ENCODE measurements at places on chromosomes 1 and 21.
A peak's percentile ranks its signal among the peaks of the same experiment; 100 is the strongest.

GRCh38 chr1:92485381-92486250 is 1.1 kb downstream of the GFI1 start:
- DNase-seq = peak; percentile 13

- DNase-seq = no peak
Measured at GRCh38 chr1:219858980-219859379, 69.4 kb downstream of the SLC30A10 start.

GRCh38 chr1:64703600-64703999 is 41.3 kb upstream of the RAVER2 start:
- no peak for DNase-seq

GRCh38 chr1:224064150-224064549 is 49.8 kb upstream of the FBXO28 start:
- DNase-seq = no peak

DNA sequence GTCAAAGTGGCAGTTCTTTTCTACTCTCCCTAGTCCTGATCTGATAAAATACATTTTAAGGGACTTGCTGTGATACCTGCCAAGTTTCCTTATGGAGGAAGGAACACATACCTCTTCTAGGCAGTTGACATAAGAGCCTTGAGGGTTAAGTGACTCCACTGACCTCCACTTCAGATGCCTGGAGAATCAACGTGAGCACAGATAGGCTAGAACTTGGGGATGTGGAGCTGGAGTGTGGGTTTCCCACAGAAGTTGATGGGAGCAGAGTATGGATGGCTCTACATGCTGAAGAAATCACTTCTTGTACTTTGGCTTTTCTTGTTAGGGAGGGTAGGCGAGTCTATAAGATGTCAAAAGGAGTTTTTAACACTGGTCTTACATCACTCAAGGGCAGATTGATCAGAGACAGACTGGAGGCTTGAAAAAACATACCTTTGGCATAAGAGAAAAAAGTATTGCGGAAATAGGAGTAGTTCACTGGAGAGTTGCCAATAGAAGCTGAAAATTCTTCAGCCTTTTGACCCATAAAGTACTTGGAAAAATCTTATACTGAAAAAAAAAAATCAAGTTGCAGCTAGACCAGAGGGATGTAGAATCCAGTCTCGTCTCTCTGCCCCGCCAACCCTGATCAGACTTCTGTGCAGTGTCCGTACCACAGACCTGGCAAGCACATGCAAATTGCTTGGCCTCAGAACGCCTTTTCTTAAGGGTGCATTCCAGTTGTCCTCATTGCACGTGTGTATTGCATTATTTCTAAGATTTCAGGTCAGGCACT is 5.5 kb downstream of the RHOU start:
- DNase-seq = no peak

DNA sequence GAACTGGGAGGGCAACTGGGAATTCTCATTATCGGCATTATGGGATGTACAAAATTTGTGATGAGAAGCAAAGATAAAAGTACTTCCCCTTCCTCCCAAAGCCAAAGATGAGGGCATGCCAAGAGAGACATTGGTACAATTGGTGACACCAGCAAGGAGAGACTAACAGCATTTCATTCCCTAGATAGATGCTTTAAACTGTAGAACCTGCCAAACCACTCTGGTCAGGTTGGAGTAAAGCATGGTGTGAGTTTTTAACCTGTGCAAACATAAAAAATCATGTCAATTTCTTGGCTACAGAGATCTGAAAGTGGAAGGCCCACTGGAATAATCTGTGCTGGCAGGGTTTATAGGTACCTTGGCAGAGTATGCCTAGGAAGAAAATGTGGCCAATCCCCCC is 19.4 kb downstream of the CTXND2 start:
- DNase-seq = no peak

- no peak for DNase-seq
Measured at GRCh38 chr1:36989241-36989640, 45.1 kb downstream of the GRIK3 start.

GRCh38 chr1:84141182-84142003 is 2.7 kb upstream of the PRKACB start:
- no peak for DNase-seq

DNA sequence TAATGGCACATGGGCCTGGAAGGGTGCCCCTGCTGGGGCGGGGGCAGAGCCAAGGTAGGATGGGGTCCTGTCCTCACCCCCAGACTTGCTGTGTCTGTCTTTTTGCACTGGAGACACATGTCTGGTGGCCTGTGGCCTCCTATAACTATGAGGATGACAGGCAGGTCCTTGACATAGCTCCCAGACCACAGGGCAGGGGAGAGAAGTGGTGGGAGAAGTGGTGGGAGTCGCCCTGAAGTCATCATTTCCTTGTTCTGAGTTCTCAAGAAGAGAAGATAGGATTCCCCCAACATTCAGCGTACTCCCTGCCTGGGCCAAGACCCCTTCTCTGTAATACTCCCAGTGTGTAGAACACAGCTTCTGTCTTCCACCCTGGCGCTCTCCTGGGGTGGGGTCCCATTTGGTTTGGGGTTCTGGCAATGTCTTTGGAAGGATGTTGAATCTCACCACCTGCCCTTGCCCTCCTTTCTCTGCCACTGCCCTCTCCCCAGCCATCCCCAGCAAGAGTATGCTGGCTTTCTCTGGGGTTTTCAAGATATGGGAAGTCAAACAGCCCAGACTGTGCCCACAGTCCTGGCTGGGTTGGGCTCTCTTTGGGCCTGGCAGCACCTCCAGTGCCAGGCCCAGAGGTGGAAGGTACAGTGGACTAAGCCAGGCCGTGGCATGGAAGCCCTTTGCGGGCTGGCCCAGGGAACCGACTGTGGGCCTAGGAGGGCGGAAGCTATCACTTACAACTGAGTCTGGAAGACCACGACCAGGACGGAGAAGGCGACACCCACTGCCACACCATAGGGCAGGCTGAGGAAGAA is 19.4 kb downstream of the SLC26A9 start:
- no peak for DNase-seq

GRCh38 chr1:201422436-201423030 is 1.0 kb upstream of the TNNI1 start:
- no peak for DNase-seq

DNA sequence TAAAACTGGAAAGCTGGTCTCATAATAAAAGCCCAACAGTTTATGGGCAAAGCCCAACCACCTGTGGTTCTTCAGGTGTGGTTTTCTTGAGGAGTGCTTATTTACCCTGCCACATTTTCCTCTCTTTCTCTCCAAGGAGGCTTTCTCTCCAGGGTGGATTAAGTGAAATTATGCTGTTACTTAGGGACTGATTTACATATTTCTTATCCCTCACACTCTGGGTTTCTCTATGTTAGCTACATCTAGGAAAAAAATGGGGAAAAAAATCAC is 4.8 kb downstream of the TBX19 start:
- DNase-seq = peak; percentile 13

DNA sequence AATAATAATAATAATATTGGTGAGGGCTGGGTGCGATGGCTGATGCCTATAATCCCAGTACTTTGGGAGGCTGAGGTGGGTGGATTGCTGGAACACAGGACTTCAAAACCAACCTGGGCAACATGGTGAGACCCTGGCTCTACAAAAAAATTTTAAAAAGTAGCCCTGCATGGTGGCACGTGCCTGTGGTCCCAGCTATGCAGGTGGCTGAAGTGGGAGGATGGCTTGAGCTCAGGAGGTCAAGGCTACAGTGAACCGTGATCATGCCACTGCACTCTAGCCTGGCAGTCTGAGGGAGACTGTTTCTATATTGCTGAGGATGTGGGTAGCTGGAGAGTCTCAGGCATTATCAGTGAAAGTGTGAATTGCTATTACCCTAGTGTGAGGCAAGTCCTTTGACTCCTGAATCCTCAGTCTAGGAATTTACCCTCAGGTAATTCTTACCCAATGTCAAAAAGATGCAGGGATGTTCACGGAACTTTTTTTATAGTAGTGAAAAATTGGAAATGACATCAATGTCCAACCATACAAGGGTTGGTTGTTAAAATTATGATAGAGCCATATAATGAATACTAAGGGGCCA is 61.8 kb upstream of the RPL11 start:
- DNase-seq = no peak

DNA sequence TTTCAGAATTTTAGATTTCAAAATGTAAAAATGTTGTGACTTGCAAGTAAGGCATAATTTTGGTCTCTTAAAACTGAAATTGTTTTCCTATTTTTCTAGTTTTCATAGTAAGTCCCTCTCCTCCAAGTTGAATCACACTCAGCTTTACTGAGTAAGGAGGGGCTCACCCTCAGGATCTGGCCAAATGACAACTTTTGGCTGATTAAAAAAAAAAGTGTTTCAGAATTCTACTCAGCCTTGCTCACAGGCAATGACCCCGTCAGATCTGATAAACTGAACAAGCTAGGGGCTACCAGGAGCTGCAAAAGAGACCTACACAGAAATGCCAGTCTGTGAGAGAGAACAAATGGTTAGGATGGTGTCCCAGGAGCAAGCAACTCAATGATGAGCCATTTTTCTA is 159.8 kb downstream of the PBX1 start:
- no peak for DNase-seq

DNA sequence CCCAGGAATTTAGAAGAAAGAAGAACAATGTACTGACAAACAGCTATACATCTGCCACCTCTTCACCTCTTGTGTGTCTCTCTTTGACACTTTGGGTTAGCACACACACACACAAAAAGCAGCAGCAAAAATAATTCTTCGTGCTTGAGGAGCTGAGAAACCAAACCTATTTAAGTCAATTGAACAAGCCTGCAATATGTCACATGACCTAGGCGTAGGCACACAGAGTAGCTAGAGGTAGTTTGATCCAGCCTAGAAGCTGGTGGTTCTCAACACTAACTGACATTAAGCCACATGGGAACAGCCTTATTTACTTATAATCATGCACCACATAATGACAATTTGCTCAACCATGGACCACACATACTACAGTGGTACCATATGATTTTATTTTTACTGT is 32.3 kb downstream of the RRAGC start:
- DNase-seq = no peak

DNA sequence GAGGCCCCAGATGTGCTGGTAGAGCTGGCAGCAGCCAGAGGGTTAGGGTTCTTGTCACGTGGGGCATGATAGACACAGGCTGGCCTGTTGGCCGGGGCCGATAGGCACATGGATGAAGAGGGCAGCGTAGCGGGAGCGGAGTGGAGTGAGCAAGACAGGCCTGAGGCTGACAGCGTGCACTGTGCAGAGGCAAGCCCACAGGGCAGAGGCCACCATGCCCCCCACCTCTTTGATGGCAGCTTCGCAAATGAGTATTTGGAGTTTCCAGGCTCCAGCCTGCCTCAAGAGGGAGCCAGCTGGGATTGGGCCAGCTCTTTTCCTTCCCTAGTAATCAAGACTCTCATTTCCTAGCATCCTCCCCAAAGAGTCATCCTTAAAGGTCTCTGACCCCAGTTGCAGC is 43.5 kb downstream of the TMCC2 start:
- DNase-seq = no peak

DNA sequence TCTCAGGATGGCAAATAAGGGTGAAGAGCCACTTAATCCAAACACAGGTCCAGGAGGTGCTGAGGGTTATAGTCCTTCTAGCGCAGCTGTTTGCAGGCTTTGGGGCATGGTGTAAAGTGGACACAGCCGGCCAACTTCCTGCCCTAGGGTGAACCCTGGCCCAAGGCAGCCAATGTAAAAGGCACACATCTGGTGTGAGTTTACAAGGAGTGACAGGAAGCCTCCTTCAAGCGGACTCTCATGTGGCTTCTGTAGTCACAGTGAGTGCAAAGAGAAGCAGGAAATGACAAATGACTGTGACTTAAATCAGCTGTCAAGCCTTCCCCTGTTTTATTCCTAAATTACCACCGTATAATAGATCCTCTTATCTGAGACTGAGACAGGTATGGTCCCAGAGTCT is 213.0 kb downstream of the CRB1 start:
- no peak for DNase-seq

GRCh38 chr21:16913010-16913409 is 599.8 kb upstream of the CXADR start:
- no peak for DNase-seq

- peak; percentile 41 for DNase-seq
Measured at GRCh38 chr1:56798053-56798471, 21.1 kb downstream of the FYB2 start.

GRCh38 chr1:159828176-159828575 is 1.5 kb downstream of the SLAMF8 start:
- no peak for DNase-seq

DNA sequence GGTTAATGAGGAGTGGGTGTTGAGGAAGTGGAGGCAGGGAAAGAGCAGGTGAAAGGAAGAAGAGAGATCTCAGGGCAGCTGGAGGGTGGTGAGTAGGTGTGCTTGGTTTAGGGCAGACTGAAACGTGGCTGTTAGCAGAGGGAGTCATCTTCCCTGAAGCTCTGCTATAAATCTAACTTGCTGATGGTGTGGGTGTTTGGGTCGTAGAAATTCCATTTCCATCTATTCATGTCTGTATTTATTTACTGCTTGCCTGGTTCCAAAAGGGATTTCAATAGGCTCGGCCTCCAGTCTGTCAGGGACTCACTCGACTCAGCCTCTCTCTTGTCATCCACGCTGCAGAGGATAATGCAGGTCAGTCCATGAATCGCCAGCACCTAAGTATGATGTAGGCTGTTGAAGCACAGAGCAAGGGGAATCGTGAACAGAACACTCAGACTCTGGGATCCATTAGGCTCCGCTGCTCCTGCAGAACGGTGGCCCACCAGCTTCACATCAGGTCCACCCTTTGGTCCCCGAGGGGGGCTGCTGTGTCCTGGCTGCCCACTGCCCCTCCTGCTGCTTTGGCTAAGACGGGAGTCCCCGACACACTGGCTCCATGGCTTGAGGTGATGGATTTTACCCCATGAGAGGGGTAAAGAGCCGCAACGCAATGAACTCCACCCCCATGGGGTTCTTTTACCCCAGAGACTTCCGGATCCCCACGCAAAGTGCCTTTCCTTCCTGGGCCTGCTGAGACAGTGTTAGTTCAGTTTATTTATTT is 156.2 kb downstream of the RHOU start:
- DNase-seq = peak; percentile 66

- DNase-seq = no peak
Measured at GRCh38 chr1:16442941-16443340, 2.4 kb downstream of the NECAP2 start.

DNA sequence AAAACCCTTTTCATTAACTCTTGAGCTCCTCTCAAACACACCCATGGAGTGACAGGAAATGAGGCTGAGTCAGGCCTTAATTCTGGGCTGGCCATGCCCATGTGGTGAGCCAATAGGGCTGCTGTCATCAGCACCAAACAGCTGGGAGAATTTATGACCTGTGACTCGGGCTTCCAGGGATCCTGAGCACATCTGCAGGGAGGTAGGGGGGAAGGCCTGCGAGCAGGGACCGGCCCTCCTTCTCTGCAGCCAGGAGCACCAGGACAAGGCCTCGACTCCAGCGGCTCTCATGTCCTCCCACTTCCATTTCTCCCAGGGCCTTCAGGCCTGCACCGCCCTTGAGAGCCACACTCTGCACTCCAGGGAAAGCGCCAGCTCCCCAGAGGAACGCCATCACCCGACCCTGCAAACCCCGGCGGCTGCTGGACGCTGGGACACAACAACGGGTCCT is 14.6 kb downstream of the RIPK4 start:
- peak; percentile 95 for DNase-seq

DNA sequence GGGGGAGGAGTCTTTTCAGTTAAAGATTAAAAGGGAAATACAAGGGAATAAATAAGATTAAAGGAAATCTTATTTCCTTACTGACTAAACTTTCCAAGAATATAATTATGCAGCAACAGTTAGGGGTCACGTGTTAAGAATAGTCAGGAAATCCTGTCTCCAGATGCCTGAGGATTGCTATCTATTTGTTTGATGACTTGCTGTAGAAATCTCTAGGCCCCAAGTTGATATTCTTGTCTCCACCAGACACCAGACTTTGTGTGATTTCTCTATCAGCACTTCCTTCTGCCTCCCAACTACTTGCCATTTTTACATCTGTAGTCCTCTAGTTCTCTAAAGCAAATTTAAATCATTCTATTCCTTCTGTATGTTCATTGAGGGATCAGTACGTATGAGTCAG is 77.5 kb downstream of the RPAP2 start:
- DNase-seq = no peak

All from fibroblast of skin of right quadriceps (primary cell).